Renal cortical epithelial cell (primary cell): ENCODE measurements at places on chromosomes 5 and 9. TPM values are rescaled to one million over a fixed set of nuclear protein-coding genes. Genes with fewer than 3 reads are reported as not detected.
A peak's percentile ranks its signal among the peaks of the same experiment; 100 is the strongest.

TERT gene
- total RNA-seq, result not detected in 2 replicates

DNA sequence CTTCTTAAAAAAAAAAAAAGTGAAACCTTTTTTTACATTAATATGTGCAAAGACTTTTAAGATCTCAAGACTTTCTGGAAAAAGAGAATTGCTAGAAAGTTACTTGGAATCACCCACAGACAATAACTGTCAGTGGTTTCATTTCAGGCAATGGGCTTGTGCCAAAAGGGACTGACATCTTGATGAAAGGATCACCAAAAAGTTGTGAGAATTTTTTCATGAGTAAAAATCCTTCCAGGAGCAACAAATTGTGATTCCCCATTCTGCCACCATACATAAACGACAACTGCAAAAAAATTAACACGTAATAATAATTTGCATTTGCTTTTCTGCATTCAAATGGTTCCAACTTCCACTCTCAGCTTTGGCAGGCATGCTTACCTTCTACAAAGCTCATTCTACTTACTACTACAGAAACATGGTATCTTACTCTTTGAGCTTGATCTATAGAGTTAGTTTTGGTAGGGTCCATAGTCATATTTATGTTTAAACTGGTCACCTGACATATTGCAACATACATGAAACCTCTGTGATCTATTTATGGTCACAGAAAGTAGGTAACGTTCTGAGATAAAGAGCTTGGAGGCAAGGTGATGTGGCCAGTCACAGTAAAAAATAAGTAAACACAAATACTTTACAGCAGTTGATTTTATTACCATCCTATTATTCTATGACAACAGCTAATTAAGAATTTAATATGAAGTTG lies 3.0 kb downstream of the NREP start:
- no peak for DNase-seq

GRCh38 chr5:179969110-179969509 lies 61.4 kb upstream of the TBC1D9B start:
- DNase-seq, result no peak

CDH12 gene
- total RNA-seq, result not detected in 2 replicates

- DNase-seq, result no peak
Observed at GRCh38 chr9:123954518-123955280, 24.8 kb upstream of the DENND1A start.

PCDHGB4 gene
- 4.9 and 12.5 TPM in 2 replicates for total RNA-seq

INSL6 gene
- not detected in 2 replicates for total RNA-seq

OGN gene
- not detected in 2 replicates for total RNA-seq

PRDM9 gene
- not detected in 2 replicates for total RNA-seq

- DNase-seq, result no peak
Observed at GRCh38 chr5:15116996-15117395, 245.4 kb upstream of the ANKH start.

DNA sequence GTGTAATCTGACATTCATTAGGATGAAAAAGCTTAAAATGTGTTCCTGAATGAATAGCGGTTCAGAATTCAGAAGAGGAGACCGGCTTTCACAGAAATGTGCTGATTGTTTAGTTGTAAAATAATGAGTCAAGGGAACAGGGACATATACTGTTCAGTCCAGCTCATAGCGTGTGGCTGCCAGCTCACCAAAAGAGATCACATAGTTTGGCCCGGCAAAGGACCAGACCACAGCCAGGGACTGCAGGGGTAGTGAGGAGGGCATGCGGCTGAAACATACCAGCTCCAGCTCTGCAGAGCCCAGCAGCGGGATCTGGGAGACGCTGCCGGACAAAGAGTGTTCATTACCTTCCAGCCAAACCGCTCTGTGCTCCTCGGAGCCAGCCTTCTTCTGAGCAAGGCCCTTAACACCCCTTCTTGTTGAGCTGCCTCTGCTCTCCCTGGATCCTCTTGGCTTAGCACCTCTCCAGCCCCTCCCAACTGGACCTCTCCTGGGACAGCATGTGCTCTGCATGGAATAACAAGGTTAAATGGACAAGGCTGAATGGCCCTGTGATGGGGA lies 116.8 kb upstream of the CNTLN start:
- no peak for DNase-seq

DNA sequence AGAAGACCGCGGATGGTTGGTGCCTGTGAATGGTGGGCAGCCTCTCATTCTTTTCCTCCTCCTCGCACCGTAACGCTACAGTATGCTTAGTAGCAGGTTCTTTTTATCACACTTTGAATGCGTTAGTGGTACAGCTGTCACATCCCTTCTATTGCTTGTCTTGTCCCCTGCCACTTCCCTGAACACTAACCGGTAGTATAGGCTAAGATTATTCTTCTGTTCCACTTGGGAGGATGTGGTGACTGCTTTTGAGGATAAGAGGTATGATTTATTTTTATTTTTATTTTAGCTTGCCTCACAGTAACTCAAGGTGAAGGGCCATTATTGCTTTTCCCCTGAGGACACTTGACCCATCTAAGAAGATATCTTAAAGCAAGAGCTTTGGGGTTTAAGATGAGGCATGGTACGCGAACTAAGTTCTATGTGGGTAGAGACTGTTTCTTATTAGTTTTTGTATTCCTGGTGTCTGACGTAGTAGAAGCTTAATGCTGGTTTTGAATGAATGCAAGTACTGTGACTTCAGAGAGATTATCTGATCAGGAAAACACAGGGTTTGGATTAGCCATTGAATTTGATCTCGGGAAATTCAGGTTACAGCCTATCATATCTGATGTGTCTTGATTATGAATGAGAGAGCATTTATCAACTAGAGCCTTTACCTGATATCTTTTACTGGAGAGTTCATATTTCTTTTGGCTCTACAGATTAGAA lies 951 bp downstream of the UNC13B start:
- DNase-seq, result peak; percentile 18

DNA sequence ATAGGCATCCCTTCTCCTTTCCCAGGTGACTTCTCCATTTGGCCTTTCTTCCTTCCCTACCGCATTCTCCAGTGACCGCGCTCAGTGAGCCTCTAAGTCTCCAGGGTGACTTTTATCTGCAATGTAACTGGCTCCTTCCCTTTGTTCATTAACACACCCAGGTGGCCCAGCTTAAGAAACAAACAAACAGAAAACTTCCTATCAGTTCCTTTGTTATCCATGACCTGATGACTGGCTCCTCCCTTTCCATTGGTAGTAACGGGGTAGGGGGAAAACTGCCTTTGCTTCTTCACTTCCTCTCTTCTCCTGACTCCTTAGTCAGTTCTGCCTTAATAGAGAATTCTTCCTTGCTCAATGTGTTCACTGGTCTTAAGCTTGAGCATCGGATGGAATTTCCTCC lies 7.0 kb upstream of the SH3GL2 start:
- no peak for DNase-seq

GRCh38 chr9:69535911-69536310 lies 136.3 kb downstream of the APBA1 start:
- no peak for DNase-seq

C9orf43 gene
- 0.35 and 0.45 TPM in 2 replicates for total RNA-seq

- DNase-seq, result peak; percentile 92
Observed at GRCh38 chr5:139141446-139142204, 56.5 kb downstream of the SIL1 start.

DNA sequence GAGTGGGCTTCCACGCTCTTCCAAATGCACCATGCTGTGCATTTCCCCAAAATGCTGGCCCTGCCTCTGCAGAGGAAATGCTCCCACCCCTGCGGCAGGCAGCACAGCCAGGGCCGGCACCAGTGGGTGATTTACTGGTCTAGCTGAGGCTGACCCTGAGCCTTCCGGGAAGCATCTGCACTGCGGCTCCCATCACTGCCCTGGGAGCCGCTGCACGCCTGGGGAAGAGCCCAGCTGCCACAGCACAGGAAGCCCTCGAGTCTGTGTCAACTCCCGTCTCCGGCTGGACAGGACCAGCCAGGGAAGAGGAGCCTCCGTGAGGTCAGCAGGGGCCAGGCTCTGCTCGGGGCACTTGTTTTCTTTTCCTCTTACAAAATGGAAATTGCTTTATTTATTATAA lies 25.1 kb upstream of the EEIG1 start:
- no peak for DNase-seq

DNA sequence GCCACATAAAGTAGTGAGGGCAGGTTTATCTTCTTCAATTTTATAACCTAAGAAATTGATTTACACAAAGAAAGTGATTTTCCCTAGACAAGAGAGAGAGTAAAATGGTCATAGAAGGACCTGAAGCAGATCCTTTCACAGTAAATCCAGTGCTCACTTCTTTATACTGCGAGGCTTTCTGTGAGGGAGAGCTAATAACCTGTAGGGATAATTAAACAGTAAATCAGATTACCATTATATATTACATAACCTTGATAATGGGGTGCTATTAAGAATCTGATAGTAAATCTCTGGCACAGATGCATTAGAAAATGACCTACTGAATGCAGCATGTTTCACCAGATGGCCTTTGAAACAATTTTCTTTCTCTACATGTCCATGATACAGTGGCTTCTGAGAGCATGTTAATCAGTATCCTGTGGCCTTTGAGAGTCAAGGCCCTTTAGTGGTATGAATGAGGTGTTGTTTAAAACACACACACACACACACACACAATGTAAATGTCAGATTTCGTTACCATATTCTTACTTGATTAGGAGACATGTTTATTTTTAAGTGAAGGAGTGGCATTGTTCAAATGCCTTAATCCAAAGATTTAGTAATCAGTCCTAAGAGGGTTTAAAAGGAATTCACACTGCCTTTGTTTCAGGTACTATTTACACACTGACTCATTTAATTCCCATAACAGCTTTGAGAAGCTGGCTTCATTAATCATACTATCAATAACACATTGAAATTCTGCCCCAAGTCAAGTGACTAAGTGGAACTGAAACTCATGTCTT lies 124.7 kb downstream of the ALDH1A1 start:
- peak; percentile 100 for DNase-seq

DNA sequence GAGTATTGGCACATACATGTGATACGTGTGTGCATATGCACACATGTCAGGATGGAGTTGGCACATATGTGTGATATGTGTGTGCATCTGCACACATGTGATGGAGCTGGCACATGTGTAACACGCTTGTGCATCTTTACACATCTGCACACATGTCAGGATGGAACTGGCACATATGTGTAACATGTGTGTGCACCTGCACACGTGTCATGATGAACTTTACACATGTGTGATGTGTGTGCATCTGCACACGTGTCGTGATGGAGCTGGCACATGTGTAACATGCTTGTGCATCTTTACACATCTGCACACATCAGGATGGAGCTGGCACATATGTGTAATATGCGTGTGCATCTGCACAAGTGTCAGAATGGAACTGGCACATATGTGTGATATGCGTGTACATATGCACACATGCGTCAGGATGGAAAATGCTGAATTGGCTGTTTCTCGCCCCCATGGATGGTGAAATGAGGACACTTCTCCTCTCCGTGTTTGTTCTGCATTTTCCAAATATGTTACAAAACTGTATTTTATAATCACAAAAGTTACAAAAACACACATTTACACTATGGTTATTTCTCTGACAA lies 16.3 kb upstream of the SLC6A19 start:
- no peak for DNase-seq

- DNase-seq, result no peak
Observed at GRCh38 chr5:113240951-113241726, 193.7 kb downstream of the TSSK1B start.
